Mesothelial cell of epicardium (in vitro differentiated cells): ENCODE measurements at places on chromosomes 13 and 19. TPM values are rescaled to one million over a fixed set of nuclear protein-coding genes. Genes with fewer than 3 reads are reported as not detected.
A peak's percentile ranks its signal among the peaks of the same experiment; 100 is the strongest.

DNA sequence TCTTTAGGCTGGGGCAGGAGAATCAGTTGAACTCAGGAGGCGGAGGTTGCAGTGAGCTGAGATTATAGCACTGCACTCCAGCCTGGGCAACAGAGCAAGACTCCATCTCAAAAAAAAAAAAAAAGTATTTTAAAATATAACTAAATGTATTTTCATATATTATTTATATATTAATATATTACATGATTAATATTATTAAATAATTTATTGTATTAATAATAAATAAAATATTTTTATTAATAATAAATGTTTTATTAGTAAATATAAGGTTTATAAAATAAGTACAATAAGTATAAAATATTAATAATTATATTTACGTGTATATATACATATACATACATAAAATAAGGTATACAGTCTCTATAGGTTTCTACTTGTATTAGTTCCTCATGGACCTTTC, 56.8 kb downstream of the SKA3 start:
- DNase-seq = no peak

GRCh38 chr13:97631158-97631557, 197.2 kb downstream of the RAP2A start:
- DNase-seq = no peak

GRCh38 chr19:50542943-50543342, 25.3 kb downstream of the LRRC4B start:
- no peak for DNase-seq

DNA sequence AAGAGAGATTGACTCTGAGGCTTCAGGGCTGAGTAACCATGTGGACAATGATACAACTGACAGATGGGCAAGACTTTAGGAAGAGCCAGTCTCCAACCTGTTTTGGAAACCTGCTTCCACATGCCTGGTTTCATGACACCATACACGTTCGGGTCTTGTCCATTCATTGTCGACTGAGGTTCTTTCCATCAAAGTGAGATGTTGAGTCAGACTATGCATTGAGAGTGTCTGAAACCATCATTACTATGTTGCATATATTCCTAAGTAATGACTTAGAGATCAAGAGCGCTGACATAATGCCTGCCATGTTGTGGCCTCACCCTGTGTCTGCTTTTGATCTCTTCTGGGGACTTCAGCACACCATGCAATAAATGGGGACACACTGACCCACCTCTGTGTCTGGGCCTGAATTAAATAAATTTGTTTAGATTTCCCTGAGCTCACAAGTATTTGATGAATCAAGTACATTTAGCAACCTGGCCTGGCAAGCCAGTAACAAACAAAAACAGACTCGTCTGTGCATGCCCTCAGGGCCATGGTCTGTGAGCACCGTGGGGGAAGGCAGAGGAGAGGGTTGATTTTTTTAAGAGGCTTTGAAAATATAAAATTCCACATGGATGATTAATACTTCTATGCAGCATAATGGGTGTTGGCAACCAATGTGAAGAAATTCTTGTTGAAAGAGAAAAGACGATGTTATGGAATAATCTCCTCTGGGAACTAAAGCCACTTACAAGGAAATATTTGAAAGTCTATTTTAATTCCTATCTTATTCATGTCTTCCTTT, 49.9 kb upstream of the UBAC2 start:
- DNase-seq = no peak

GRCh38 chr13:23175920-23176319, 4.9 kb upstream of the SGCG start:
- no peak for DNase-seq

DNA sequence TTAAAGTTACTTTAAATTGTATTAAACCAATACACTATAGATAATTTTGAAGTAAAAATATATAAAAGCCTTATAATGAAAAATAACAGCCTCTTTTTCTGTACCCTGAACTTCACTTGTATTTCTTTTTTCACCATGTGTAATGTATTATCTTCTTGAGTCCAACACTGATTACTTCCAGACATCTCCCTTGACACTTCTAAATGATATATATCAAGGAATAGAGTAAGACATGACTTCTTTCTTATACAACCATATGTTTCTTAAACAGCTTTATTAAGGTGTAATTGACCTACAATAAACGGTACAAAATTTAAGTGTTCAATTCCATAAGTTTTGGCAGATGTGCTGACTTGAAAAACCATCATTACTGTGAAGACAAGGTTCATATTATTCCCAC, 531.9 kb downstream of the OLFM4 start:
- DNase-seq = no peak

DNA sequence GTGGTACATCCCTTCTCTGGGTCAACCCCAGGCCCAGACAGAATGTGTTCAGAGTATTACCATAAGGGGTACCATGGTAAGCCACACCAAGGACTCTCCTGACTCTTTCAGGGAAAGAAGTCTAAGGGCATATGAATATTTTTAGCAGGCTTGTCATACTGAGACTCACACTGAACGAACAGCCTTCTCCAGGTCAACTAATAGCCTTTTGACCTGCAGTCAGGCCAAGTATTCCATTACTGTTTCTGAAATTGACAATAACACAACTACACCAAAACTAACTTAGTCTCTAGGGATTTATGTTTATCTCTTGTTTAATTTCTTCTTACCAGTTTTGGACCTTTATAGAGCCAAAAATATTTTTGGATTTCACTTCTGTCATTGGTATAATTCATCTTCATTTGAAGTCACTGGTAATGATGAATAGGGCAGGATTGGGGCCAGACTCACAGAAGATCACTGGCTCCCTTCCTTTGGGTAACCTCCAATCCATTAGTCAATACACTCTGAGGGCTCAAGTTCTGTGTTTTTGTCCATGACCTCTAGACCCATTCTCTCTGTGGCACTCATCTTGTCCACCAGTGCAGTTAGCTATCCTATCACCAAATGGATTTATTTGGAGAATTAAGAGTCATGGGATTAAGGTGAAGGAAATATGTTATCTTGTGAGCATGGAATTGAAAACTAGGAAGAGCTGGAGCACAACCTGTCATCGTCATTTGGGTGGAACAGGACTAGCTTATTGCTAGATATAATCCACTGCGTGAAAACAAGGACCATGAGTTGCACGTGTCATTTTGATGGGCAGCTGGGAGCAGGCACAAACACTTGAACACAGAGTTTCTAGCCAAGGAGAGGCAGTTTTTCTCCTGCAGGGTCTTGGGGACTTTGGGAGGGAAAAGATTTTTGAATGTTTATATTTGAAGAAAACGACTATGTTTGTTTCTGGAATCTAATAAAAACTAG, 313.3 kb downstream of the DCLK1 start:
- DNase-seq = no peak

DNA sequence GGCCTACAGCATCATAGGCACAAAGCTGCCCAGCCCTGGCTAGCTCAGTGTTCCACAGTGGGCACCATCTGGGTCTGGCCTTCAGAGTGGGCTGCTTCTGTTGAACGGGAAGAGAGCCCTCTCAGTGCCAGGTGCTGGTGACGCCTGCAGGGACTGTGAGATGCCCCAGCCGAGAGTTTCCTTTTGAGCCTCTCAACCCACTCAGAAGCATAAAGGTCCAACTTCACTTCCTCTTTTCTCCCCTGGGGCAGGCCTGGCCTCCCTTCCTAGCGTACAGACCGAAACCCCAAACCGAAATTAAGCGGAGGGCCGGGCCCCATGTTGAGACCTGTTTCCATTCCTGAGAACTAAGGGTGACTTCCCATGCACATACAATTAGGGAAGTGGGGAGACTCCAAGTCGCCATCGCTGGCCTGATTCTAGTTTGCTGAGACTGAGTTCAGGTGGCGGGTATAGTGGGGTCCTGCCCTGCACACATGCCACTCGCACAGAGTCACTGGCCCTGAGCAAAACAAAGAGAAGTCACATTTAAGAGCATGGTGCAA, 6.9 kb downstream of the RAB8A start:
- no peak for DNase-seq

- DNase-seq = peak; percentile 35
These were observed 7.3 kb upstream of the DGKH start for GRCh38 chr13:42041011-42041683.

GRCh38 chr13:106210324-106210723, 325.1 kb downstream of the EFNB2 start:
- no peak for DNase-seq

- no peak for DNase-seq
These were observed 12.3 kb upstream of the MEX3D start for GRCh38 chr19:1580382-1580781.

DNA sequence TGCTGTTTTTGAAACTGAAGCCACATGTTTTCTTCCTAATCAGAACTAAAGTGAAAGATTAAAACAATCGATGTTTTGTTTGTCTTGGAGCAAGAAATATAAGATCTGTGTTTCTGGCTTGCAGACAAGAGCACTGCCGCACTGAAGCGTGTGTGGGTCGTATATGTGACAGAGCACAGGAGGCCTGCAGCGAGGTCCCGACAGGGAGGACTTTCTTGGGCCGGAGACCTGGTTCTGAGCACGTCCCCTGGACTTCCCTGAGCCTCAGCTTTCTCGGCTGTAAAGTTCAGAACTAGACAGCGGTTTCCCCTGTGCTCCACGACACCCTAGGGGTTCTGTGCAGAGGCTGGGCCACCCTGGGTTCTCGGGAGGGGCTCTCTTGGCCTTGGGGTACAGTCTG, 60.5 kb downstream of the GADD45B start:
- no peak for DNase-seq

GRCh38 chr13:40631605-40632004, 34.8 kb downstream of the FOXO1 start:
- no peak for DNase-seq

DNA sequence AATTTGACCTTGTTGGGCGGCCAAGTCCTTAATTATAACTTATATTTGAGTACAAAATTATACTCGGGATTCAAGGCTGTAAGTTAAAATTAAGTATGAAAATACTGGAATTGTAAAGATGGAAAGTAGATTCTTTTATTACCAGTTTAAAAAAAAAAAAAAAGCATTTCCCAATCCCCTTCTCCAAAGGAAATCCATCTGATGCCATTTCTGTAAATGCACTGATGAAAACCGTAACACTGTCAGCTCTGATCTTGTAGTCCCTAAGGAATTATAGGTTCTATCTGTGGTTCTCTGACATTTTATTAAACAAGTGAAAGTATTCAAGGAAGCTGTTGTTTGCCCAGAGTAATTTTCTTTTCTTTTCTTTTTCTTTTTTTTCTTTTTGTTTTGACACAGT, 41.6 kb upstream of the HNRNPA1L2 start:
- DNase-seq = no peak

DNA sequence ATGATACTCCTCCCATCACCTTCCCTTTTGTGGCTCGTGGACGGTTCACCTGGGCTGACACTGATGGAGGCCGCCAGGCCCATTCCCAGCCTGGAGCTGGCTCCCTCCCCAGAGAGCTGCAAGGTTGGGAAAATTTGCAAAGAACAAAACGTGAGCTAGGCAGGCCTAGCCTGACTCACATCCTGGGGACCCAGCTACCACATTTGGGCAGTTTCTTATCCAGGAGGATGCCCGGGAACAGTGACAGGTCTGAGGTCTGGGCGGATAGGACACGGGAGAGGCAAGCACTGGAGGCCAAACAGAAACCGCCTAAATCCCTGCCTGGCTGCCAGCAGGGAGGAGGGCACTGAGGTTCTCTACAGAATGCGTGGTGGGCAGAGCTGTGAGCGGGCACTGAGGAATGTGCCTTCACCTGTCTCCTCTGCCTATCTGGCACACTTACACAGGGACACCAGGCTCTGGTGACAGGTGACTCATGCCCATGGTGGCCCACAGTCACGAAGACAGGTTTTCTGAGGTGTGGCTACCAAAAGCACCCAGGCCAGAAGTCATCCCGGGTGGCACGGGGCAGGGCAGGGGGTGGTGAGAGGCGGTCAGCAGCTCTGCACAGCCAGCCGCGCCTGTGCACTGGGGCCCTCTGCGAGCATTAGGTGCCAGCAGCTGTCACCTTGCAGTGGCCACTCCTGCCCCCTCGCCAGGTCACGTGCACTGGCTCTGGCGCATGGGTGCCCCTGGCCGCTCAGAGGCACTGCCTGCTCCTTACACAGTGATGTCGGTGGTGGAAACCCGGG, 23.2 kb downstream of the SH3GL1 start:
- DNase-seq = no peak

- no peak for DNase-seq
These were observed 86.4 kb downstream of the CRYL1 start for GRCh38 chr13:20439261-20439660.

GRCh38 chr13:62920159-62920558, 1504.5 kb upstream of the PCDH20 start:
- no peak for DNase-seq

- no peak for DNase-seq
These were observed 19.4 kb downstream of the EPS15L1 start for GRCh38 chr19:16452325-16452724.

The FCER2 gene
- total RNA-seq = not detected in 3 replicates

The FSD1 gene
- 16.4 to 17.7 TPM (median 17.1 TPM) in 3 replicates for total RNA-seq

The CABP5 gene
- total RNA-seq = not detected in 3 replicates

The PPP2R1A gene
- 308 to 331 TPM (median 314 TPM) in 3 replicates for total RNA-seq

The ZNF561 gene
- total RNA-seq = 89.8 to 99.0 TPM (median 91.9 TPM) in 3 replicates

The AMER2 gene
- total RNA-seq = 0.57 to 0.60 TPM (median 0.60 TPM) in 3 replicates

The SRRM5 gene
- 0.36 to 0.63 TPM (median 0.58 TPM) in 3 replicates for total RNA-seq

The RAD23A gene
- total RNA-seq = 78.6 to 87.4 TPM (median 80.7 TPM) in 3 replicates

The COL5A3 gene
- 3.3 to 4.4 TPM (median 4.0 TPM) in 3 replicates for total RNA-seq

The CPAMD8 gene
- total RNA-seq = 38.8 to 43.0 TPM (median 40.9 TPM) in 3 replicates

The LRRC8E gene
- 4.3 to 5.2 TPM (median 4.9 TPM) in 3 replicates for total RNA-seq

The ZSCAN22 gene
- total RNA-seq = 3.6 to 3.8 TPM (median 3.7 TPM) in 3 replicates

The PSG11 gene
- not detected in 3 replicates for total RNA-seq

The PEG3 gene
- not detected in 3 replicates for total RNA-seq
